ENCODE measurements at places on chromosomes 4 and X. TPM values are rescaled to one million over a fixed set of nuclear protein-coding genes. Genes with fewer than 3 reads are reported as not detected.

GRCh38 chr4:40192114-40193015, 4.5 kb upstream of the RHOH start:
- DNase-seq: no peak

DNA sequence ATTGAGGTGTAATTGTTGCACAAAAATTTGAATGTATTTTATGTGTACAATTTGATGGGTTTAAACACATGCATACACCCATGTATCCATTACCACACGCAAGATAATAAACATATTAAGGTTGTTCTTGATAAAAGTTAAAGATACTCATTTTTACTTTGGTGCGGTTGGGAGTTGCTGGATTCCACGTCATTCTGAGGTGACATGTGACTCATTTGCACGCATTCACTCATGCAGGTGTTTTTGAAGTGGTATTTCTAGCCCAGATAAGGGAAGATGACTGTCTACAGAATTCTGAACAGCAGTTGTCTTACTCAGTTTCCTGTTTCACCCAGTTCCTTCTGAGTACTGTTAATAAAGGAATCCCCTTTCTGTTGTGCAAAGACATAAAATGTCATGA, 142.0 kb downstream of the RTL3 start:
- DNase-seq: no peak

IGFBP7 gene
- 20.6 TPM for total RNA-seq

DNA sequence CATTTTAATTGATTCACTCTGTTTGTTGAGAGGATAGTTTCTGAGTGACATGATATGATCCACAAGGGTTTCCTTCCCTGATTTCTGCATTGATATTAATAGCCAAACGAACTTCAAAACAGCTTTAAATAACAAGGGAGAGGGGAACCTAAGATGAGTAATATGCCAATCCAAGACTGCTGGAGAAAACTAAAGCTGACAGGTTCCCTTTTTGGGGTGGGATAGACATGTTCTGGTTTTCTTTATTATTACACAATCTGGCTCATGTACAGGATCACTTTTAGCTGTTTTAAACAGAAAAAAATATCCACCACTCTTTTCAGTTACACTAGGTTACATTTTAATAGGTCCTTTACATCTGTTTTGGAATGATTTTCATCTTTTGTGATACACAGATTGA, 182.2 kb downstream of the AR start:
- no peak for DNase-seq

DNA sequence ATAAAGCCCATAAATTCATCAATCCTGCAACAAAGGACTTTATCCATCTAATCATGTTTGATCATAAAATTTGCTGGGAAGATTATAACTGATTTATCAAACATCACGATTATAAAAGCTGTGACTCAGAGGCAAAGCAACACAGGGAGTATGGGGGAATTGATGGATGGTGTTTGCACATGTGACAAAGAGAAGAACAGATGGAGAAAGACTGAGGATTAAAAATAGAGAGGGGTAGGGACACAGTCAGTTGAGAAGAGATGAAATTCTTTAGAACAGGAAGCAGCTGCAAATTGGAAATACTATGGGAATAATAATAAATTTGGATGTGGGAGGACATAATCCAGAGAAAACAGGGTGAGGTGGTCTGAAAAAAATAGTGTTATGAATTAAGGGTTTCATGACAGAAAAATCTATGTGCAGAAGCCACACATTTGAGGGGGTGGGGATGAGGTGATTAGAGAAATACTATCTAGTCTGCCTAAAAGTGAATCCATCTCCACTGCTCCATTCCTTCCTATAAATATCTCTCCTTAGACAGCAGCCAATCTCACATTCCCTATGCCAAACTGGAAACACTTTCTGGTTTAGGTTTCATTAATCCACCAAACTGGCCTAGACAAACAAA, 6.2 kb downstream of the PRR32 start:
- DNase-seq: no peak

DNA sequence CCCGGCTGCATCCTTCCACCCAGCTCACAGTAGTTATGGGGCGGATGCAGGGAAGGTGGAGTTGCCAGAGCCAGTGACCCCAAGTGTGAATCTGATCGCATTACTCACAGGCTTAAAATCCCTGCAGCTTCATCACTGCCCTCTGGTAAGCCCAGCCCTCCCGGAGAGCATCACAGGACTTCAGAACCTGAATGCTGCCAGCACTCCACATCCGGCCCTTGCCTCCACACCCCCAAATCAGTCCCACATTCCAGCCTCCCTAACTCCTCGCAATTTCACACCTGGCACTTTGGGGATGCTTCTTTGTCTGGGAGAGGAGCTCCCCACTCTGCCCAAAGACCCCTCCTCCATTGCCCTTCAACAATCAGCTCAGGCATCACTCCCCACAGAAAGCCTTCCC, 15.6 kb downstream of the RASL11B start:
- no peak for DNase-seq

GRCh38 chr4:8023696-8024033, 84.0 kb upstream of the AFAP1 start:
- DNase-seq: no peak

- DNase-seq: no peak
Measured at GRCh38 chr4:186792728-186793366, 69.2 kb upstream of the FAT1 start.

IRS4 gene
- total RNA-seq: 0.10 TPM

DNA sequence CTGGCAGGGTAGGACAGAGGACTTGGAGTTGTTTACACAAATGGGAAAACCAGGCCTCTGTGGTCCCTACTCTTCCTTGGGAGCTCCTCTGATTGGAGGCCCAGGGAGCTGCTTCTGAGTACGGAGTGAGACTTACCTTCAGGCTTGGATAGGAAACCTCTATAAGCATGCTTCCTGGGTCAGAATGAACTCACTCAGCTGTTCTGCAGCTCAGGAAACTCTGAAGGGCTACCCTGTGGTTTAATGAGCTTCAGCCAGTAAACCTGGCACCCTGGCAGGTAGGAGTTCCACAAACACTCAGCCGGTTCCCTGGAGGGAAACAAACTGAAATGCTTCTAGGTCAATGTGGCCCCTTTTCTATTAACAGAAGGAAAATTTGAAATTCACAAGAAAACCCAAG, 51.0 kb upstream of the TFDP3 start:
- no peak for DNase-seq

DNA sequence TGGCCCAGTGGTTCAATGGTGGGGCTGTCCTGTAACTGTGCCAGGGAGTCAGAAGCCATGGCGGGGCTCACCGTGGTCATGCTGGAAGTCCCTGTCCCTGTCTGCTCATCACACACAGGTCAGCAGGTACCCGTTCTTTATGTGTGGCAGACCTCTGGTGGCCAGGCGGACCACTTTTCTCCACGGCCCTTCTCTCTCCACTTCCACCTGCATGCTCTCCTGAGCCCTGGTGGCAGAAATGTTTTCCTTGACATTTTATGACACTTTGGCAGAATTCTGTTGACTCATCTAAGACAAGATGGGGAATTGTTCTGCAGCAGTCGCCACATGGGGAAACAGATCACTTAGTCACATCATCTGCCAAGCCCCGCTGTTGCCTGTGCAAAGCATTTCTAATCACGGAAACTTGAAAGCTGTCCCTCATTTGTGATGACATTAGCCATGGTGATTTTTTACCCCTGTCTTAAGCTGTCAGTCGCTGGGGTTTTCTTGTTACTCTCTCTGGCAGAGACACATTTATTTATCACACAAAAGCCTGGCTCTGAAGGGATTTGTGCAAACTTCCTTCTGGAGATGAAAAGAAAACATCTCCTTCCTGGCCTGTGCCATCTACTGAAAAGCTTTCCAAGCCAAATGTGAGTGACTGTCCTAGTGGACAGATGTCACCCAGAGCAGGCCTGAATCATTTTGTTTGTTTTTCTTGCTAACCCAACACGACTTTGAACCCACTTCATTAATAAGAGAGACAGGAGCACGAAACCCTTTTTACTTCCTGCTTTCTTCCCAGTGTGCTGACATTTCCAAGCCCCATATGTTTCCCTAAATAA, 38.8 kb upstream of the STIM2 start:
- DNase-seq: no peak

DNA sequence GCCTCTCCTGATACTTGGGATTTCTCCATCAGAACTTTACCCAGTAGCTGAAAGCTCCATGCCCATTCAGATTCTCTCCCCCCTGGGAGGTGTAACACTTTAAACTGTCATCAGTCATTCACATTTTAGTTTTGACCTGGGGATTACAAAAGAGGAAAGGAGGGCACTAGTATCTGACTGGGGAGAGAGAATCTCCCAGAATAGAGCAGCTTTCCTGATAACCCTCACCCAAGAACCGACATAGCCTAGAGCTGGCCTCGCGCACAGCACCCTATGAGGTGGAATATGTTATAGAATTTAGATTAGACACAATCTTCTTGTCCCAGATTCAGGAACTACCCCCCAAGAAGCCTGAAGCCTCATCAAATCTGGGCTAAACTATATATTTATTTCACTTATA, 950.2 kb upstream of the TENM3 start:
- no peak for DNase-seq

PABPC1L2A gene
- total RNA-seq: not detected

ETDA gene
- not detected for total RNA-seq

DNA sequence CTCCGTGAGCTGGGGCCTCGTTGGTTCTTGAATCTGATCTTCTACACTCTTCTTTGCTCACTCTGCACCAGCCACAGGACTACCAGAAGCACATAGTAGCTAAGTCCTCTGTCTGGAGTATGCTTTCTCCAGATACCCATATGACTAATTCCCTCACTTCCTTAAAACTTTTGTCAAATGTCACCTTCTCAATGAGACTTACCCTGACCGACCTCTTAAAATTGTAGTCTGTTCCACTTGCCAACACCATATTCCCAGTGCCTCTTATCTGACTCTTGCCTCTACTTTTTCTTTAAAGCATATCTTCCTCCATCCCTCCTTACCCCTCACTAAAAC, 10.0 kb downstream of the PARM1 start:
- no peak for DNase-seq

SPANXB1 gene
- not detected for total RNA-seq

BBS7 gene
- 12.4 TPM for total RNA-seq

Measured in Calu3 (cell line).